ENCODE measurements at places on chromosomes 12 and 14.

DNA sequence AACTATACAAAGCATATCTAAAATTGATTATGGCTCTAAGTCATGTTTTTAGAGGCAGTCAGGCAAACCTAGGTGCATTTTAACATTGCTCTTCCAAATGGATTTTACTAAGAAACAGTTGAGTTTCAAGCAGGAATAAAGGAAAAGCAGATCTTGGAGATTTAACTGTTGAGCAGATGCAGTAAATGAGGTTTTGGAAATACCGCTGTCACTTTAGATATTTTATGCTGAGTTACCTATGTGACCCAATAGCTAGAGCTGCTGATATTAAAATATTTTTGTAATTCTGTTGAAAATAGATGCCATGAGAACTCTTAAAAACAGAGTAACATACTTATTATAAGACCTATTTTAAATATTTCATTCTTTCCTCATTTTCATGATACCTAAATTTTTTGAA, 181.4 kb downstream of the SYT1 start:
- DNase-seq: no peak

- DNase-seq: peak; percentile 22
Measured at GRCh38 chr12:94603434-94604365, 46.7 kb downstream of the TMCC3 start.

DNA sequence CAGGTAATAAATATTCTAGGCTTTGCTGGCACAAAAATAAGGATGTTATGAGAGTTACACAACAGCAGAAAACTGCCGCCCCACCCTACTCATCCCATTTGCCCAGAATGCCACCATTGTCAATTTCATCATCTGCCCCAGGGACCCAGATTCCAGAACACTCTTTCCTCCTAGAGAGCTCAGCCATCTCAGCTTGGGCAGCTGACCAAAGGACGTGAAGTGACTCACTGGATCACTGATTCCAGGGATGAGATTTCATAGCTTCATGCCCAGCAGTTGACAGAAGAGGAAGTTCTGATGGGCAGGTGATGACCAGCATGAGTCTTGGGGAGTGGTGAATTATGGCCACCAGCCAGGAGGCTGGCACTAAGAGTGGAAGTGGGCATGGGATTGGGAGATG, 450.3 kb downstream of the RMST start:
- DNase-seq: no peak

- no peak for DNase-seq
Measured at GRCh38 chr12:88572781-88573549, 7.3 kb downstream of the KITLG start.

- DNase-seq: no peak
Measured at GRCh38 chr12:102067574-102068258, 5.9 kb upstream of the WASHC3 start.

DNA sequence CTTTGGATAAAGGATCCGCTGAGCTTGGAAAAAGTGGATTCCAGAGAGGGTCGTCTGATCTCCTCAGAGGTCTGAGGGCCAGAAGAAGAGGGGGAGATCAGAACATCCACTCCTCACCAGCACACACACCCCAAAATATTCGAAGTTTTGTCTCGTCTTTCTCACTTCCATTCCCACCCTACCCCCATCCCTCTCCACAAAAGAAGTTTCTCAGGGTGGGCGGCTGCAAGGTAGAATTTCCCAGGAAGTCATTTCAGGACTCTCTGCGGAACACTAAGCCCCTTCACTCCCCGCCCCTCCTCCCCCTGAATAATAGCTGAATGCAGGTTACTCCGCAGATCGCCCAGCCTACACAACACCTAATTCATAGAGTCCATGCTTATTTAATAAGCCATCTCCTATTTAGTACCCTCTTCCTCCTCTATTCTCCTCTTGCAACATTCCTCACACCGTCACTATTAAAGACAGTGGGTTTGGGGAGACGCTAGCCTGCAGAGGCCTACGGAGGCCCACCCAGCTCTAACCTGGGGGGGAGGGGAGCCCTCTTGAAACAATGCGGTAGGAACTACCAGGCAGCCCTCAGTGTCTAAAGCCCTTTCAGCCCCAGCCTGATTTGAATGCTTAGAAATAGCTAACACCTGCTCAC, 649 bp upstream of the SALL2 start:
- DNase-seq: no peak

GRCh38 chr12:100539202-100539601, 34.3 kb upstream of the GAS2L3 start:
- no peak for DNase-seq

GRCh38 chr12:86006727-86007126, 132.6 kb downstream of the NTS start:
- DNase-seq: no peak

Measured in HCT116 (cell line).